ENCODE measurements at places on chromosomes 6 and 20.

GRCh38 chr6:159466926-159467325, 226.1 kb downstream of the SOD2 start:
- DNase-seq = no peak

DNA sequence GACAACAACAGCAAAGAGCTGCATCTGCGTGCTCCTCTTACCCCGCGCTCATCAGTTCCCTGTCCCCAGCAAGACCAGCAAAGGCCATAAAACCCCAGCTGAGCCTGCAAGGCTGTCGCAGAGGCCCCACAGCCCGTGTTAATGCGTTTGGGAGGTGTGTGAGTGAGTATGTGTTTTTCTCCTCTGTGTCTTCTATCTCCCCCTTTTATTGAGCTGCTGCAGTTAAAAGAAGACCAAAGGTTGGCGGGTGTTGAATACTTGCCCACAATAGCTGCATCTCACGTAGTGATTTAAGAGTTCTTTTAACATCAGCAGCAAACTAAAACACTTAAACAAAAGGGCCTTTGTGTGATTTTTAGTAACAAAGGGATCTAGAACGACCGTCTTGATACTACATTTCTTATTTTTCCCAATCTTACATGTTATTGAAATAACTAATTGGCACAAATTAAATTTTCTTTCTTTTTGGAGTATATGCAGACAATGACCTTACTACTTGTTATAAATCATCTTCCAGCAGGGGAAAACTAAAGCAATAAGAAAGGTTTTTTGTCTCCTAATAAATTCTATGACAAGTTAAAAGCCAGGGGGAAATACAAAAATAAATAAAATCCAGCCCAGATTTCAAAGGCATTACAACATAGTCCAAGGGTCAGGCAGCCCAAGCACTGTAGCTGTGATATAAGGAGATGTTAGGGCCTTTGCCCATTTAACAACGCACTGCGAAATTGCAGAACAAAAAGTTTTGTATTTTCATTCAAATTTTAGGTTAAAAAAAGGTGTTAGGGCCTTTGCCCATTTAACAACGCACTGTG, 27.2 kb upstream of the CNKSR3 start:
- DNase-seq = no peak

- no peak for DNase-seq
Observed at GRCh38 chr6:44471271-44471981, 83.9 kb downstream of the CDC5L start.

DNA sequence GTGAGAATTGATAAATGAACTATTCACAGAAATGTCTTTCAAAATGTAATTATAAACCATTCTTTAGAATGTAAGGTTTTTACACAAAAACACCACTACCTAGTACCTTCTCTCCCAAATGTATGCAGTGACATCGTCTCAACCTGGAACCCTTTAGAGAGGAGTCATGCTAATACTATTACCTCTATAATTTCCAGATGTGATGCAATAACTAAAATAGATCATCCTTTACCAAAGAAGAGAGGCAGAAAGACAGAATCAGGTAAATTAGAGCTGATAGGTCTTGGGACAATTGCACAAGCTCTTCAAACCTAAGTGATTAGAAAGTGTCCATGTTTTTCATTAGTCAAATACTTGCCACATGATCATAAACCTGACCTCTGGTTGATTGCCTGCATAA, 96.7 kb downstream of the HDGFL1 start:
- no peak for DNase-seq

DNA sequence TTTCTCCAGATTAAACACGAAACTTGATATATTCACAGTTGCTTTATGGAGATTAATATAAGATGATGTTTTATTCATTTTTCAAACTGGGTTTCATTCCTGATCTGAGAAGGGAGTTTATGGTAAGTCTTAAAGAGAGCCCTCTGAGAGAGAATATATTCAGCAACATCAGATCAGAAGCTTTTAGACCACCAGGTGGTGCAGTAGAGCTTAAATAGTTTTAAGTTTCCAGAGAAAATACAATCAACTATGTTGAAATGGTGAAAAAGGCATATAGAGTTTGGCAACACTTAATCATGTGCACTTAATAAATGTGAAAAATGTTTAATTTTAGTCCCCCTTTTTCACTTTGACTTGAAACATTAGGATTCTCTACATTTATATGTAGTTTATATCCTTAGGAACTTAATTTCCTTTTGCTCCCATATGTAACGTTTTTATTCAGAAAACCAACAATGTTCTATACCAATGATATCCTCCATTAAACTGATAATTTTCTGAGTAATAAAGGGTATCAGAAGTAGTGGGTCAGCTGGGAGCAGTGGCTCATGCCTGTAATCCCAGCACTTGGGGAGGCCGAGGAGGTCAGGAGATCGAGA, 86.4 kb upstream of the CLDN20 start:
- DNase-seq = peak; percentile 49

DNA sequence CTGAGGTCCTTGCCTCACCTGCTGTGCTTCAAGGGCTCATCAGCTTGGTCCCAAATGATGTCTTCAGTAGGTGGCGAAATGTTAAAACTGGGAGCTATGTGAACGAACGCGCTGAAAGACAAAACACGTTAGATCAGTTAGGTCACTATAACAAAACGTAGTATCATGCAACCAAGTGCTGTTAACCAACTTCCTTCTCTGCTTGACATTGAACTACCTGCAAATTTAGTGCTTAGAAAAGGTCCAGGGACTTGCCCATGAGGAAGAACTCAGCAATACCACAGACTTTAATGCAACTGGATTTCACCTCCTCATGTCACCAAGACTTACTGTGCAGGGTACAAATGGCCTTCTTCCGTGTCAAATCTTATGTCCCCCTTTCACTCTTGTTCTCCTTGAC, 24.8 kb downstream of the BACH2 start:
- no peak for DNase-seq

GRCh38 chr6:170176898-170177771, 113.7 kb downstream of the DLL1 start:
- DNase-seq = no peak

DNA sequence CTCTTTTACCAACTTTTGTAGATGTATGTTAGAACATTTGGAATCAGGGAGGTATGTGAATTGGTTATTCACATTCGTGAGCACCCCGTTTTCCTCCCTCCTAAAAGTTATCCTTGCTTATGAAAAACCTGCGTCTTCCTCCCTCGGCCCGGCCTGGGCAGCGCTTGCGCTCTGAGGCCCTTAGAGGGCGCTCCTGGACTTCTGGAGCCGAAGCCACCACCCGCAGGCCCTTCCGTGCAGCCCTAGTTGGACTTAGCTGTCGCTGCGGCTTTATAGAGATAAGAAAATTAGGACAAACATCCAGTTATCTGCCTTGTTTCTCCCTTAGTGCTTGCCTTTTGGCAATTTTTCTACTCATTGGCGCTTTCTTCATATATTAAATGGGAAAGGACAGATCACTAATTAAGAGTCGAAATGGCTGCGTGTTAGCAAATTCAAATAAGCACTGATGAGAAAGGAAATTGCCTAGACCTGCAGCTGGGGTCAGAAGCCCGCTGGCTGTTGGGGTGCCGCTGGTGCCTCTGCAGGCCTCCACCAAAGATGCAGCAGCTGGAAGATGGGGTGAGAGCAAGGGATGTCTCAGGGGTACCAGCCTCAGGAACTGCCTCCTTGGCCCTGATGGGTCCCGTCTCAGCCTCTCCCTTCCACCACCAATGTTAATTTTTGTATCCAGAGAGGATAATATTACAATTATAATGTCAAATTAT, 5.2 kb downstream of the FNDC1 start:
- DNase-seq = peak; percentile 56

- peak; percentile 54 for DNase-seq
Observed at GRCh38 chr6:18595774-18596530, 208.8 kb downstream of the RNF144B start.

DNA sequence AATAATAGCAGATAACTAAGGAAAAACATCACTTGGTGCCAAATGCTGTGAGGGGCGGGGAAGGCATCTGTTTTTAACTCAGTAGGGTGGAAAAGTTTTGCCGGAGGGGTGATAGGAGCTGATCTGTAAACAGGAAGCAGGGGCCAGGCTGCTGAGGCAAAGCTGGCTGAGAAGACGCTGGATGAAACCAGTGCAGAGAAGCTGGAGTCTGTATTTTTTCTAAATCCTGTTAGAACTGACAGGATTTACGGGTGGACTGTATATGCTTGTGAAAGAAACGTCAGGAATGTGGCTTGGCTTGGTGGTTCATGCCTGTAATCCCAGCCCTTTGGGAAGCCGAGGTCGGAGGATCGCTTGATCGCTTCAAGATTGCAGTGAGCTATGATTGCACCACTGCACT, 5.6 kb downstream of the PCMTD2 start:
- no peak for DNase-seq

- no peak for DNase-seq
Observed at GRCh38 chr6:166490671-166491500, 95.6 kb downstream of the RAMACL start.

DNA sequence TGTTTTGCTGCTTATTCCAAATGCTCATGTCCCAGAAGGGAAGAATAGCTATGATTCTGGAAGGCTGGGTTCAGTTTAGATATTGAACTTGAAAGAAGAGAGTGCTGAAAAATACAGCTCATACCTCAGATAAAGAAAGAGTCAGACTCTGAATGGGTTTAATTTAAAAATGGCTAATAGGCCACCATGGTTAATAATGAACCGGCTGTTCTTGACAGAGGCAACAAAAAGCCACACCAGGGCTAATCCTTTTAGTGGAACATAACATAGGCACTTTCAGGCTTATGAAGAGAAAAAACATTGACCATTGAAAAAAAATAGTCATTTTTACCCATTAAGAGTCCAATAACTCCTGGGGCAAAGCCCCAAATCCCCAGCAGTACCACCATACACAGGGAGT, 59.4 kb downstream of the TNFRSF21 start:
- DNase-seq = no peak

DNA sequence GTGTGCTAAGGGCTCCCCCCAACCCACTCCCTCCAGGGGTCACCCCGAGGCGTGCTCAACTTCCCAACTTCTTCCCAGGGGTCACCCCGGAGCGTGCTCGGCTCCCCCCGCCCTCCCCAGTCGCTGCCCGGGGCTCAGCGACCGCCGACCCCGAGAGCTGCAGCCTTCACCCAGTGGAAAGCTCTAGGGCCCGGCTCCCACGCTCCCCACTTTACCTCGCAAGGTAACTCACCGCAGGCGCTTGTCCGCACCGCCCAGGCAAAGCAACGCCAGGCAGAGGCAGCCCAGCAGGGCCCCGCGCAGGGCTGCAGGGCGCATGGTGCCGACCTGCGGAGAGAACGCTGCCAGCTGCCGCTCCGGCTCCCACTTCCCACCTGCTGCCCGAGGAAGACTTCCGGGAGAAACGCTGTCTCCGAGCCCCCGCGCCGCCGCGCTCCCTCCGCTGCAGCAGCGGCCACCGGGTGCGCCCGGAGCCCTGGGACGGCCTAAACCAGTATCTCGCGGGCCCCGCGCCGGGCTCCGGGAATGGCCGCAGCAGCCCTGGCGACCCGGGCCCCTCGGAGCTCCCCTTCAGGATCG, 396 bp downstream of the RNASET2 start:
- DNase-seq = no peak

GRCh38 chr6:120587381-120587780, 746.9 kb downstream of the TBC1D32 start:
- no peak for DNase-seq

GRCh38 chr6:84696166-84696565, 68.2 kb downstream of the TBX18 start:
- DNase-seq = no peak

DNA sequence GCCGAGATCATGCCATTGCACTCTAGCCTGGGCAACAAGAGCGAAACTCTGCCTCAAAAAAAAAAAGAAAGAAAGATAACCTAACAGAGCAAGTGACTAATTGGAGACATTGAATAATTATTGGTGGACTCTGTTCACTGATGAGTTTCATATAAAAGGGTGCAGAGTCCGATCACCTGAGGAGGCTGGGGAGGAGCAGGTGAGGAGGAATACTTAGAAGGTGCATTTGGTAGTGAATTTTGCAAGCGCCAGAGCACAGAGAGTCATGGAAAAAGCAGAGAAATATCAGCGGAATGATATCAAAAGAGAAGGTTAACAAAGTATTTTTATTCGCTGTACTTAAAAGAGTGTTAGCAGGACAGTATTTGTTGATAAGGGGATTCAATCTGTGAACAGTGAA, 44.4 kb downstream of the CD2AP start:
- DNase-seq = no peak

- DNase-seq = no peak
Observed at GRCh38 chr6:34359418-34360158, 32.9 kb downstream of the NUDT3 start.

DNA sequence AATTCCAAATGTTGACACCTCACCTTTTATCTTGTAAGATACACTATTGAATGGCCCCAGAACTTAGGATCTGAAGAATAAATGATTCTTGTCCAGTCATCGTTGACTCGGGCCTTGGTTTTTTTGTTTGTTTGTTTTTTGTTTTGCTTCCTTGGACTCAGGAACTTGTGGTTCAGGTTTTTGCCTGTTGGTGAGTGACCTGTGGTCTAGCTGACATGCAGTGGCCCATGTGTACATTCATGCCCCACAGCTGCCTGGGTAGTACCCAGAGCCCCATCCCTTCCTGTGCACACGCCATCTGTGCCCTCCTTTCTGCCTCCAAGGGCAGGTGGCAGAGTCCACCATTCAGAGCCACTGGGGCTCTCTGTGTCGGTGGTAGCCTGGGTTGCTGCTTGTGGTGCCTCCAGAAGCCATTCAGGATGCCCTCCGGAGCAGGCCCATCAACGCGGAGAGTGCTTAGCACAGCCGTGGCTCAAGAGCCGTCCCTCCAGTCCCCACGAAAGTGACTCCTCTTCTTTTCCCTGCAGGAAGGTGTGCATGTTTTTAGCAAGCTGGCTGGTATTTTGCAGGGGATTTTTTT, 85.9 kb downstream of the SYNJ2 start:
- DNase-seq = no peak

DNA sequence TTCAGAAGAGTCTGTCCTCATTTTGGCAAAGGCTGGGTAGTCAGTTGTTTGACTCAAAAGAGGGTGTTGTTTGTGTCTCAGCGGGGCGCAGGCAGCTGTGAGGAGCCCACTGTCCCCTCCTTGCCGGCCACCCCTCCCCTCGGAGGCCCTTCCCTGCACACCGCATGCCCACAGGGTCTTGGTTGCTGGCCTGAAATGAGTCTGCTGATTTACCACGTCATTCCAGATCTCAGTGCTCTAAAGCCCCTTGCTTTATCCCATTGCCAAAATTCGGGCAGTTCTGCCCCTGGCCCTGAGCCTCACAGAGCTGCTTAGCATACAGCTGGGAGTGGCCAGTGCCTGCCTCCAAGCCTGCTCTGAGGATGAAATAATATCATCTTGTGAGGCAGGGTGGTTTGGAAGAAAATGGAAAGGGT, 220.7 kb downstream of the UST start:
- no peak for DNase-seq

DNA sequence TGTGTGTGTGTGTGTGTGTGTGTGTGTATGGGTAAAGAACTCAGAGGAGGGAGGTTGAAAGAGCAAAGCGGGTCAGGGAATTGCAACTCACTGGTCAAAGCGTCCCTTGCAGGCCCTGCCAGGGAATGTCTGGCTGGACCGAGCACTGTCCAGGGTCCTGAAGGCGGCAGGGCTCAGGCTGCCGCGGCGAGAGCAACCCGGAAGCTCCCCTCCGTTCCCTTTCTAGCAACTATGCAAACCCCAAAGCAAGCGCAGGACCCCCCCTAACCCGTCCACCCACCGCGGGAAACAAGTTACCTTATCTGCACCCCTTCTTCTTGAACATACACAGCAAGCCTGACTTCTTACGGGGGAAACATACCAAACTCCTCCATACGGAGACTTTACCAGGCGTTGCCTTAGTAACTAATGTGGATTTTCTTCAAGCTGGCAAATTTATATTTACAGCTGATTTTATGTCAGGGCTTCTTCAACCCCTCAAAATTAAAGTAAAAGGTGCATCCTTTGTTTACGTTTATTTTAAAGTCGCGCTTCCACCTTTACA, 538 bp upstream of the GRM1 start:
- DNase-seq = peak; percentile 31
